EL (cell line): ENCODE measurements at places on chromosomes 2 and 18.

GRCh38 chr2:143802871-143803650 lies 673.8 kb downstream of the ARHGAP15 start:
- no peak for DNase-seq

DNA sequence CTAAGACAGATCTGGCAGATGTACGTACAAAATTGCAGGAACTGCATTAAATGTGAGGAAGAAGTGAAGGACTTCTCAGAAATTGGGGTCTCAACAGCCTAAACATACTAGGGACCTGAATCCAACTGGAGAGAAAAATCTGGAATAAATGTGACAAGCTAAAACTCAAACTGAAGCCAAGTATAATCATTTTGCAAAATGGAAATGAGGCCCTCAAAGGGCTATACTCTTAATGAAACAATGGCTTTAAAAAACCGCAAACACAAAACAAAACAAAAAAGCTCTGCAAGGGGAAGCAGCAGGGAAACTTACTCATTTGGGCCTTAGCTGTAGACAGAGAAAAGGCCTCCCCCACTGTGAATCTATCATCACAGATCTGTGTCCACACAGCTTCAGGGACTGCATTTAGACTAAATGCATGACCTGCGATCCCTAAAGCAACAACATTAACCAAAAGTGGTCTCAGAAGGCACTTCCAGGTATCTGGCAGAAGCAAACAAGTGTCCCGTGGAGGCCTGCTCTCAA lies 63.2 kb downstream of the CCBE1 start:
- DNase-seq: peak; percentile 44

DNA sequence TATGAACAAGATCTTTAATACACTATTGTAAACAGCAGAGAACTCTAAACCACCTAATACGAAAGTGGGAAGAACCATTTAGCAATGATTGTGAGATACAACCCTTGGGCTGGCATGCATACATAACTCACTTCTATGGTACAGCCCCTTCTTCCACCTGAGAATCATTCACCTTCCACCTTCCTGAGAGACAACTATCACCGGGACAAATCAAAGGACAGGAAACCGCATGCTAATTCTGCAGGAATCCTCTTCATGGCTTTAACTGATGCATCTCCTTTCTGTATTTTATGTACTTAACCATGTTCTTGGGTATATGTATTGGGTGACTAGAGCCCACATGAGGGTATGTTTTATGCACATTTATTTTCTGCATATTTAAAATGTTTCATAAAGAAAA lies 123.2 kb downstream of the TRABD2A start:
- DNase-seq: no peak

- no peak for DNase-seq
These were observed 107.1 kb downstream of the CDC42EP3 start for GRCh38 chr2:37564356-37564755.

DNA sequence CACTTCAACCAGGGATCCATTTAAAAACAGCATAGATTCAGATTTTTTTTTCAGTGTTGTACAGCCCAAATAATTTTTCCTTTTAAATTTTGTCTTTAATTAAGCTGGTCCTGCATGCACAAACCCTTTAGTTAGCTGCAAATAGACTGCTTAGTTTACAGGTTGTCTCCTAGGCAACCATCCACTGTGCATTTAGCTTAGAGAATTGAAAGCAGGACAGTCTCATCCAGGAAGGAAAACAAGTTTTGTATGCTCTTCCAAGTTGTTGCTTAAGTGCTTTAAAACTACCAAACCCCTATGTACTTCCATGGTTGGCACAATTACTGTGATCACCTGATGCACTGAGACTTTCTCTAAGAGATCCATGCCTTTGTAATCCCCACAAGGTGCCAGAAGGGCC lies at the start of gene MAP3K19:
Gene MAP3K19 (minus strand): TSS at position 148 of the 400 bp plus-strand sequence. CDS start 22,800 bp downstream, outside the sequence.
- DNase-seq: no peak

GRCh38 chr18:2536493-2536892 lies 34.8 kb downstream of the METTL4 start:
- peak; percentile 95 for DNase-seq
